ENCODE measurements at places on chromosomes 1 and 21.

DNA sequence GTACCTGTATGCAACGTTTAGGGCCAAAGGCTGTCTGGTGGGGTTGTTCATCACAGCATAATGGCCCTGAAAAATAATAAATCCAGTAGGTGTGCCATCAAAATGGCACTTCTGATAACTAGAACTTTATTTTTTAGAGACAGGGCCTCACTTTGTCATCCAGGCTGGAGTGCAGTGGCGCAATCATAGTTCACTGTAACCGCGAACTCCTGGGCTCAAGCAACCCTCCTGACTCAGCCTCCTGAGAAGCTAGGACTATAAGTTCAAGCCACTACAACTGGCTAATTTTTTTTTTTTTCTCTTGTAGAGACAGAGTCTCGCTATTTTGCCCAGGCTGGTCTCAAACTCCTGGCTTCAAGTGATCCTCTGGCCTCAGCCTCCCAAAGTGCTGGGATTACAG is 4.7 kb downstream of the SNAPIN start:
- DNase-seq, result no peak

- DNase-seq, result no peak
These were observed 577.0 kb downstream of the LMO4 start for GRCh38 chr1:87905651-87906050.

DNA sequence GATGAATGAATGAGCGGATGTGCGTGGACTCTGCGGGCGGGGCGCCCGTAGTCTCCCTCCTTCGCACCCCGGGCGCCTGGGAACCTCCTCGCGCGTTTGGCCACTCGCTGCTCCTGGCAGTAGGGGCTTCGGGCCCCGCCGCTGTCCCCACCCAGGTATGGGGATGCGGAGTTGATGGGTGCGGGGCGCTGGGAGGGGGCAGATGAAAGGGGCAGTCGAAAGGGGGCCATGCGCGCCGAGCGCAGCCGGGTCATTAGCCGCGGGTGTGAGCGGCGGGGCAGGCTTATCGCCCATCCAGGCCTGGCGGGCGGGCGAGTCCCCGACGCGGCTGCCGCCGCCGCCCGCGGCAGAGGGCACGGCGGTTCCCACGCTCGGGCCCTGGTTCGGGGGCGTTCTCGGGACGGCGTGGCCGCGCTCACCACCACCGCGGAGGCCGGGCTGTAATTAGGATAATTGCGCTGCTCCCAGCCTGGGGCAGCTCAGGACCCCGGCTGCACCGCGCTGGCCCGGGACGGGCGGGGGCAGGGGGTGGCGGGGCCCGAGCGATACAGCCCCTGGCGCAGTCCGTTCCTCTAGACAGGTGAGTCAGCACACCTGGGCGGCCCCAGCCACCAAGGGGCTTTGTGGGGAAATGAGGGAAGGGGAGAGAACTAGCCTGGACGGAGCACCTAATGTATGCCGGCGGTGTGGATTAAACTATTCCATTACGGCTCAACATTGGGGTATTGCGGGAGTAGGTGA is 22.1 kb upstream of the CITED4 start:
- DNase-seq, result no peak

- DNase-seq, result no peak
These were observed 21.3 kb downstream of the OVAAL start for GRCh38 chr1:180579961-180580611.

GRCh38 chr21:27795418-27795817 is 828.5 kb upstream of the ADAMTS5 start:
- no peak for DNase-seq

DNA sequence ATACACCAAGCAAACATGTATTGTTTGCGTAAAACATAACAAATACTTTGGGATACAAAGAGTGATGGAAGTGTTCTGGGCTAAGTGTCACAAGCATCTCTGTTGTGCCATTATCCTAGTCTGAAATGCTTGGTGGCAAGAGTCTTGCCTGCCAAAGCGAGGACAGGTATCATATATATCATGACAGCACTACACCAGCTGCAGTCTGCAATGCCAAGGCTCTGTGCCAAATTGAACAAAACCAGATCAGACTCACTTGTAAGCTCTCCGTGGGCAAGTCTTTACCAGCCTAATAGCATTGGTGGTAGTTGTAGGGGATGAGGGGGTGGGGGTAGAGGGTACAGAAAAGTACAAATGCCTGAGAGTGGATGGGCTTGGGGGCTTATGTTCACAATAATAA is 119.2 kb downstream of the RWDD3 start:
- DNase-seq, result no peak

- DNase-seq, result peak; percentile 12
These were observed 587.9 kb downstream of the ADGRL2 start for GRCh38 chr1:82388679-82389078.

- DNase-seq, result peak; percentile 85
These were observed 73.5 kb downstream of the EPS15 start for GRCh38 chr1:51445351-51446090.

DNA sequence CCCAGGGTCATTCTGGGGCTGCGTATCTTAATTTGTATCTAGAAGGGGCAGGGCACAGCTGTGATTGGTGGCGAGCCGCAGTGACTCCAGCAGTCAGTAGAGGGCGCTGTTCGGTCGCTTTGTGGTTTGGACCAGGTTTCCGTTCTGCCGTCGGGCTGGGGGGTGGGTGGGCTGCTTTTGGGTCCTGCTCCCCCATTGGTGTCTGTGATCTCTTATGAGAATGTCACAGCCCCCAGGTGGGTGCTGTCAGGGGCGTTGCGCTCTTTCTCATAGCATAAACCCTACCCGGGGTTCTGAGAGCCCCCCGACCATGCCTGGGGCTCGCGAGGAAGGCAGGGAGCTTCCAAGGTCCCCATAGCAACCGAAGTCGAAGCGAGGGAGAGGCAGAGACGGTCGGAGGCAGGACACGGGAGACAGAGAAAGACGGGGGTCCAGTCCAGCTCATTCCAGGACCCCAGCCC is 5.4 kb downstream of the TFF3 start:
- DNase-seq, result peak; percentile 61

- DNase-seq, result no peak
These were observed 403.3 kb downstream of the KCTD3 start for GRCh38 chr1:215970406-215970805.

DNA sequence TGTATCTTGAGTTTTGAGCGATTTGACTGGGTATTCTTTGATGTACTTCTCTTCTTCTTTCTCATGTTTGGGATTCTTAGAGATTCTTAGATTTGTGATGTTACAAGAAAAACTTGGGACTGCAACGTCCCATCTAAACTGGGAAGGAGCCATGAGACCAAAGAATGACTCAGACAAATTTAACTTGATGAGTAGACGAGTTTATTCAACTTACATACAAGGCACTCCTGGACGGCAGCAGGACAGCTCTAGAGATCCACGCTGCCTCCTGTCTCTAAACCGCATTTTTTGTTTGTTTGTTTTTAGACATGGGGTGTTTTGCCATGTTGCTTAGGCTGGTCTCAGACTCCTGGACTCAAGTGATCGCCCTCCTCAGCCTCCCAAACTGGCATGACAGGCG is 137.1 kb downstream of the PIK3R3 start:
- DNase-seq, result no peak

- DNase-seq, result peak; percentile 92
These were observed 30.8 kb downstream of the GORAB start for GRCh38 chr1:170562646-170563338.

DNA sequence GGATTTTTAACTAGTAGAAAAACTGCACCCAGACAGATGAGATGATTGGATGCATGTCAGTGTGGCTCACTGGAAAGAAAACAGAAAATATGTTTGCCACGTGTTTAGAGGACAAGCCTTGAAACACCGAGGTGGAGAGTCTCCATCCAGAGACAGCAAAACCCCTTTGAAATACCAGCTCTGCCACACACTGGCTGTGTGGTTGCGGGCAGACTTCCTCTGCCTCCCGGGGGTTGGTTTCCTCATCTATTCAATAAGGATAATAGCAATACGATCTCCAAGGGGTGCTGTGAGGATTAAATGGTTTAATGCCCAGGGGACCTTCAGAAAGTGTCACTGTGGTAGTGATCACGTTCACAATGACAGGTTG is 67.2 kb upstream of the PARP1 start:
- peak; percentile 91 for DNase-seq

DNA sequence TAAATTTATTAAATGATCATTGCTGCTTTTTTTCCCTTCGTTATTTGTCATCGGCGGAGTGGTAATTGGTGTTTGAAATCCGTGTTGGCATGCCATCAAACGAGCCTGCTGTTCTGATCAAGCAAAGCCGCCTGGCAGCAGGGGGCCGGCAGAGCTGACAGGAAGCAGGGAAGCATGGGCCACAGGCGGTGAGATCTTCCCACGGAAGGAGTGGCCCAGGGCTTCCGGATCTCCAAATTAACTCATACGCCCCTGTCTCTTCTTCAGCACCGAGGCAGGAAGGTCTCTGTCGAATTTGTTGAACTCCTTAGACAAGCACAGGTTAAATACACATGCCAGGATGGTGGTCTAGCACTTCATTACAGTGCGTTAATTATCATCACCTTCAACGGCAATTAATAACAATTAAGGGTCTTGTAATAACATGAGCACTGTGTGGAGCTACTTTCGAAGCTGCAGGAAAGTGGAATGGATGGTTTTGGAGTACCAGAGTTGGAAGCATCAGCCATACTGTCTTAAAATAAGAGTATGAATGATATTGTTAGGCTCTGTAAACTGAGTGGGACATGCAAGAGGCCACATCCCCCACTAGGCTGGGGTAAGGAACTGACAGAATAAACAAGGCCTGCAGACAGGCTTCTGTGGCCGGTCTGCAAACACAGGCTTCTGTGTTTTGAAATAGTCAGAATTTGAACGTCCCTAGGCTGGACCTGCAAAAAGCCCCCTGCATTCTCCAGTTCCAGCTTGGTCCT is 199.4 kb upstream of the DAB1 start:
- peak; percentile 98 for DNase-seq

DNA sequence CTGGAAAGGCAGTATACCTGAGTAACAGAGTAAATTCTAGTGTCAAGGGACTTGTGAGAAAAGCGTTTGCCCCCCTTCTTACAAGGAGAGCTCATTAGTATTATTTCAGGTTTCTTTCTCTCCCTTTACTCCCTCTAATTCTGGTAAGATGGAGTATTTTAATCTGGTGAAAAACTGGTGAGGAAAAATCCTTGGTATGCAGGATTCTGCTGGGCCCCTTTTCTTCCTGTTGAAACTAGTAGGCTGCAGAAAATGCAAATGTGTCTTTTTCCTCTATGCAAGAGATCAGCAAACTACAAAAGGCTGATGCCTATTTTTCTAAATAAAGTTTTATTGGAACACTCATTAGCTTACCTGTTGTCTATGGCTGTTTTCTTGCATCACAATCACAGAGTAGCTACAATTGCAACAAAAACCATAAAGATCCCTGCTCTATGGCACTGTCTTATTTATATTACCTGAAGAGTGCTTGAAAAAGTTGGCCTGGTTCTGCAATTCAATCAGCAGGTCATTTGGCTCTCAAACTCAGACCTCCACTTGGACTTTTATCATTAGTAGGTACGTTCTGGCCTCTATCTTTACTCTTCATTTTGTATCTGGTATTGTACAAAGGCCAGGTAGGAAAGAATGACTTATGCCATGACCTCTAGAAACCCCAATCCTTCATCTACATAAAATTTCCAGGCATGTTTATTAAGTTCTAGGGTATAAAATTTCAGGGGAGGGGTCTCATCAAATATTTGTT is 109.6 kb downstream of the AKT3 start:
- no peak for DNase-seq

DNA sequence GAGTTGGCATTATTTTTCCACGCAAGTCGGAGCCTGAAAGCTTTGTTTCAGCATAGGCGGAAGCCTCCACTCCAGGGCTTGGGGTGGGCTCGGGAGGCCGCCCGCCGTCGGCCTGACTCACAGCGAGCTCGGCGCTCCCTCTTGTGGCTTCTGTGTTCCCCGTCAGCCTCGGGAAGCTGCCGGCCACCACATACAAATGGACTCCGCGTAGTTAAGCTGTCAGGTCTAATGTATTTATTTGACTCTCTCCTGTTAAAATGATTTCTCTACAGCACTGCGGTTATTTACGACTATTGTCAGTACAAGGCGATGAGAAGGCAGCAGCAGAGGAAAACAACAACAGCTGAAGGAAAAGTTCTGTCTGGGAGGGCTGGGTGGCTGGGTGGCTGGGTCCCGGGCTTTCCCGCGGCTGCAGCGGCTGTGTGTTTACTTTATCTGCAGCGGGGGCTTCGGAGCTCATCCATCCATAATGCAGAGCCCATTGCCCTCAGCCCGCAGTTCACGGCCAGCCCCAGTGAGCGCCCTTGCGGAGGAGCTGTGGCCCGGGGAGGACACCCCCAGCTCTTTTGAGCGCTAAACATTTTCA is 375.7 kb upstream of the CAMK1G start:
- peak; percentile 75 for DNase-seq

DNA sequence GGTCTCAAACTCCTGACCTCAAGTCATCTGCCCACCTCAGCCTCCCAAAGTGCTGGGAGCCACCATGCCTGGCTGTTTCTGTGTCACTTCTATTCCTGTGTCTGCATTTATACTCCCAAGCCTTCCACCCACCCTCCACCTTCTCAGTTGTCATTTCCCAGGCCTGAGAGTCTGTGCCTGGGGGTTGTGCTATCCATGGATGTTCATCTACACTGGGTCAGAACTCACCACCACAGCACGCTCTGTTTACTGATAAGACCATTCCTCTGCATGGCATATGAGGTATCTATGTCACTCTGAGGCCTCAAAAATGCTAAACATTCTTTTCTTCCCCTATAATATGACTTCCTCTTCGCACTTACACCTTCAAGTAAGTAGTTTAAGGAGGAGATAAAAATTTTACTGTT is 6.1 kb downstream of the NENF start:
- no peak for DNase-seq
